Endothelial cell of umbilical vein (primary cell): ENCODE measurements at places on chromosomes 6 and 20. TPM values are rescaled to one million over a fixed set of nuclear protein-coding genes. Genes with fewer than 3 reads are reported as not detected.

DNA sequence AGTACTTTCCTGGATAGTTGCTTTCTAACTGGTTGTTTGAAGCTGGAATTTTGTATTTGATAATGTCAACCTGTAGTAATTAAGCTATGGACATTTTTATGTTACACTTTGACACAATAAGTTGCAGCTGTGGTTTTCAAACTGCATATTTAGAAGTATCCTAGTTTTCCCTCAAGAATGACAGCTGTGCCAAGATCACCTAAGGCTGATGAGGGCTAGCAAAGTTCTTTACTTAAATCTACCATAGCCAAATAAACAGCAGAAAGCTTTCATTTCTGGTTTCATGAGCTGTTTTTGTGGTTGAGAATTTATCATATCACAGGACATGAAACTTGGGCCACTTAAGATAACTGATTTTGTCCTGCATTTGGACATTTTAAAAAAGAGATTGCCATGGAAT is 30.6 kb downstream of the FAM229B start:
- DNase-seq: no peak

Gene LAMP5
- not detected in 2 replicates for total RNA-seq

DNA sequence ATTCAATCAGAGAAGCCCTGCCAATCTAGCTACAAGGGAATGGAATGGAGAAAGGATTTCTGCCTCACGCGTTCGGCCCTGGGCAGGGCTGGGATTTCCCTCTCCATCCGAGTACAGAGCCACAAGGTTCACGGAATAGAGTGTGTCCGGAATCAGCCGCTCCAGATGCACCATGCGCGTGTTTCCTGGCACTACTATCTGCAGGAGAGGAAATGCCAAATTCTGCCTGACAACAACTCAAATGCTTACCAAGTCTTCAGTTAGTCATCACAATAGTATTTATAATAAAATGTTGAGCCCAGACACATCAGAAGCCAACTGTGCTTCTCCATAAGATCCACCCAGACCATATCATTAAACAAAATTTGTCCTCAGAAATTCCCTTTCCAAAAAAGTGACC is 75.1 kb downstream of the COL12A1 start:
- no peak for DNase-seq

DNA sequence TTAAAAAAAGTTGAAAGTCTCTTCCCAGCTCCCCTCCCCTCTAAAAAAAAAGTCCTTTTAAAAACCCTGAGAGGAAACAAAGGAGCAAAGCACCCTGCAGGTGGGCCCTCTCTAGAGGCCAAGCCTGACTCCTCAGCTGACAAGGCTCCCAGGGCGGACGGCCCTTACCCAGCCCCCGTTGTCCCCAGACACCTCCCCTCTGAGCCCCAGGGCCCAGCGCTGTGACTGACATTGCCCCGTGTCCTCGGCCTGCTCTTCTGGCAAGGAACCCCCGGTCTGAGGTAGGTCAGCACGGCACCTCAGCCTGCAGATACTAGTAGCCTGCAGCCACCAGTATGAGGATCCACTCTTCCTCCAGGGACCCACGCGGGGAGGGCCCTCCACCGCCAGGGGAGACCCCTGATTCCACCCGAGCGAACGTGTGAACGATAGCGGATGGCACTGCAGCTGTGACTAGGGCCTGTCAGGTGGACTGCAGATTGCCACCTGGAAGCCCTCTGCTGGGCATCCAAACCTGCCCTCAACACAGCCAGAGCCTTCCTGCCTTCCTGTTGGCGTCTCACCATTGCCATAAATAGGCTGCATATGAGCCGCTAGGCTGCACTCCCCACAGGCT is 34.2 kb downstream of the FOXC1 start:
- no peak for DNase-seq

DNA sequence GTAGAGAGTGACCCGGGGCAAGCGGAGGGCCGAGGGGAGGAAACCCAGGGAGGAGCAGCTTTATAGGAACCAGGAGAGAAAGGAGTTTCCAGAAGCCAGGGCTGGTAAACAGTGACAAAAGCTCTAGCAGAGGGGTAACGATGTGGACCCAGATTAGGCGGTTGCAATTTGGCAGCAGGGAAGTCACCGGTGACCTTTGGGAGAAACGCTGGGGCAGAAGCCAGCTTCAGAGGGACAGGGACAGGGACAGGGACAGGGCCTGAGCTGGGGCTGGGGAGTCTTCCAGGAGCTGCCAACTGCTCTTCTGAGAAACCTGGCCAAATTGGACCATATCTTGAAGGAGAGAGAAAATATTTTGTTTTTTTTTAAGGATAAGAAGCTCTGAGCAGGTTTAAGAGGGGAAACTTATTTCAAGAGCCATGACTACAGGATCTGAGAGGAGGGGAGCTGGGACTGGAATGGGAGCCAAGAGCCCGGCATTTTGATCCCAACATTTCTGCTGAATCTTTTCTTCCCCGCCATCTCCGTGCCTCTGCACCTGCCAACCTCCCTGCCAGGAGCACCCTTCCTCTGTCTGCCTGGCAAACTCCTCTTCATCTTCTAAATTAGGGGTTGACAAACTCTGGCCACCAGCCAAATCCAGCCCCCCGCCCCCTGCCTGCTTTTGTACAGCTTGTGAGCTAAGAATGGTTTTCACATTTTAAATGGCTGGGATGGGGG is 22.6 kb upstream of the PREX1 start:
- no peak for DNase-seq

Gene RGS19
- total RNA-seq: 27.8 and 28.3 TPM in 2 replicates

- no peak for DNase-seq
Measured at GRCh38 chr6:10505529-10505928, 15.6 kb upstream of the GCNT2 start.

GRCh38 chr20:56360133-56360907 is 1.5 kb downstream of the FAM210B start:
- no peak for DNase-seq

GRCh38 chr6:111799576-111800258 is 73.5 kb downstream of the FYN start:
- DNase-seq: no peak

GRCh38 chr6:25027221-25027916 is 91.6 kb upstream of the RIPOR2 start:
- DNase-seq: no peak

DNA sequence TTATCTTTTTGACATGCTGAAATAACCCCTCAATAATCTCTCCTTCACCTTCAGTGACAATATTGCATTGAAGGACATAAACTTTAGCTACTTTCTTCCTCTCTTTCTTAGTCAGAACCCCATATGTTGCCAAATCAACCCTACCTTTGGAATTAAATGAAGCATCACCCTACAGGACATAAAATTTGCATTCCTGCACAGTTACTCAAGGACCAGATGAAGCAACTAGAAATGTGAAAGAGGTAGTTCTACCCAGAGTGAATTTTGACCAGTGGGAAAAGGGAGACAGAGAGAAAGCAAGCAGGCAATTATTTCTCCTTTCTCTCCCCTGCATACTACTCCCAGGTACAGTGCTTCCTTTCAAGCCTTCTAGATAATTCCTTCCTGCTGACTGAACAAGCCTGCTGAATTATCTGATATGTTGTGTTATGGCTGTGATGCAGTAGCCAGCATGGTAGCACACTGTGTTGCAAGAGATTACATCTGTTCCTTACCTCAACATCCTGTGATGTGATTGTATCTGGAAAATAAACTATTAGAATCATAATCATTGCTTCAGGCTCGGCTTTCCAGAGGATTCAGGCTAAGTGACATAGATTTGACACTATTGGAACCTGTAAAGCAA is 16.6 kb downstream of the TENT5A start:
- no peak for DNase-seq

- DNase-seq: no peak
Measured at GRCh38 chr20:59352990-59353389, 52.6 kb downstream of the EDN3 start.

GRCh38 chr6:164195942-164196281 is 781.4 kb downstream of the QKI start:
- DNase-seq: no peak

DNA sequence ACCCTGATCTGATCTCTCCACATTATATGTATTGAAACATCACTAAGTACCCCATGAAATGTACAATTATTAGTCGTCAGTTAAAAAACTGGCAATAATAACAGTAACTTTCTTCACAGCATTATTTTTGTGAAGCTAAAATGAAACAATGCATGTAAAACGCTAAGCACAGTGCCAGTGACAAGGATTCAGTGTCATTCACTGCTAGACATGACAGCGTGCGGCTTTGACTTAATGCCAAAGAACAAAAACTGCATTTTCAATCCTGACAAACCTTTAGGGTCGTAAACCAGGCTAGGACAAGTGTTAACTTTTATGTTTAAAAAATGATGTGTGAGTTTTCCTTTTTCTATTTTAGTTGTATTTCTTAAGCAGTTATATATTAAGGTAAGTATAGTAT is 8.8 kb upstream of the OPN5 start:
- no peak for DNase-seq

DNA sequence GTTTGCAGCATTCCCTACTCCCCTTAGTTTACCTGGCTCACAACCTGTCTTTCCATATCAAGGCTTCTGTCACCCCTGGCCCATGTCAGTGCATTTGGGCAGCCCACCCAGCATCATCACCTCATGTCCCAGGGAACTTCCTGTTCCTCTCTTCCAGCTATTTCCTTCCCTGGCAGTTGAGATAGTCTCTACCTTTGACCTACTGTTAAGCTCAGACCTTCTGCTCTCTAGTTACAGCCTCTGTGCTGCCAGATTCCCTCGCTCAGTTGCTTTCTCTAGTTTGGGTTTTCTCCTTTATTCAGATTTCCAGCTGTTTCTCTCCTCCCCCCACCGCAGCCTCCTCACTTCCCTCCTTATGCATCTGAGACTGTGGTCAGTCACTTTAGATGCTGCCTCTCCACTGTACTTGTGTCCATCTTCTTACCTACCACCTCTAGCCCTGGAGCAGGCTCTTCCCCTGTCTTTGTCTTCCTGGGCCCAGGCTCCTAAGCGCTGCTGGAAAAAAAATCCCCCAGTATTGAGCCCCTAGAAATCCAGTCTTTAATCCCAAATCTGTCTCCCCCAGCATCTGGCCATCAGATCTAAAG is 16.3 kb downstream of the PTPN1 start:
- peak; percentile 37 for DNase-seq
